Gastrocnemius medialis (tissue), 4 donors: ENCODE measurements at places on chromosomes 13 and 19.

GRCh38 chr13:110869231-110869804 lies 45.6 kb downstream of the ANKRD10 start:
- peak; percentile 67 for DNase-seq

- no peak for DNase-seq
These were observed 38.2 kb downstream of the MTMR6 start for GRCh38 chr13:25249001-25249543.

- DNase-seq: no peak
These were observed 28.4 kb downstream of the MBNL2 start for GRCh38 chr13:97250560-97250959.

GRCh38 chr19:47520839-47521238 lies 6.0 kb upstream of the NAPA start:
- no peak for DNase-seq

GRCh38 chr19:2612619-2613249 lies 89.8 kb downstream of the GNG7 start:
- no peak for DNase-seq

- DNase-seq: no peak
These were observed 54.5 kb downstream of the FNDC3A start for GRCh38 chr13:49030213-49030612.

GRCh38 chr19:51441410-51442390 lies 16.6 kb downstream of the SIGLEC8 start:
- no peak for DNase-seq

- peak; percentile 52 for DNase-seq
These were observed 736 bp upstream of the ZMYM5 start for GRCh38 chr13:19864024-19864745.

DNA sequence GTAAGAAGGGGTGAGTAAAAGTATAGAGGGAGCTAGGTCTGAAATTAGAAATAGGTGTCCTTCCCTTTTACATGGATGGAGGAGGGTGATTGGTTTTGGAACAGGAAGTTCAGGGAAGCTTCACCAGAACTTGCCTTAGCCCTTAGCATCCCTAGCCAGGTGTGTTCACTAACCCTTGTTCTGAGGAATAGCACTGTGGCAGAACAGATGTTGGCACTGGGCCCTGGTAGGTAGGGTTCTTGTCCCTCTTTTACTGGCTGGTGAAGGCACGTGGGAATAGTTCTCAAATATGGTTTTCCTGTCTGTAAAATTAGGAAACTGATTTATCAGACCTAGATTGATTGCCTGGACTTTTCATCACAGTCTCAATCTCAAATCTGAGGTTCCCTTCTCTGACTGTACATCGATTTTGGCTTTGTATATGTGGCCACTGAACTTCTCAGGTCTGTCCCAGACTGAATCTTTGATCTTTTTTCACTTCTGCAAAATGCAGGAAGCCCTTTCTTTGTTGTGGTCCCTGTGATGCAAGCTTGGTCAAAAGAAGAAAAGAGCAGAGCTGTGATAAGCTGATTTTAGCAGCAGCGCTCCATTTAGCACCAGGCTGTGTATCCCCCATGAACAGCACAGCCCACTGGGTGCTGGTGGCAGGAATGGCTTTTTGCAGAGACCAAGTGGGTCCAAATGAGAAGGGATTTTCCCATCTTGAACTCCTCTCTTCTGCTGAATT lies 86.2 kb upstream of the HTR2A start:
- DNase-seq: no peak

DNA sequence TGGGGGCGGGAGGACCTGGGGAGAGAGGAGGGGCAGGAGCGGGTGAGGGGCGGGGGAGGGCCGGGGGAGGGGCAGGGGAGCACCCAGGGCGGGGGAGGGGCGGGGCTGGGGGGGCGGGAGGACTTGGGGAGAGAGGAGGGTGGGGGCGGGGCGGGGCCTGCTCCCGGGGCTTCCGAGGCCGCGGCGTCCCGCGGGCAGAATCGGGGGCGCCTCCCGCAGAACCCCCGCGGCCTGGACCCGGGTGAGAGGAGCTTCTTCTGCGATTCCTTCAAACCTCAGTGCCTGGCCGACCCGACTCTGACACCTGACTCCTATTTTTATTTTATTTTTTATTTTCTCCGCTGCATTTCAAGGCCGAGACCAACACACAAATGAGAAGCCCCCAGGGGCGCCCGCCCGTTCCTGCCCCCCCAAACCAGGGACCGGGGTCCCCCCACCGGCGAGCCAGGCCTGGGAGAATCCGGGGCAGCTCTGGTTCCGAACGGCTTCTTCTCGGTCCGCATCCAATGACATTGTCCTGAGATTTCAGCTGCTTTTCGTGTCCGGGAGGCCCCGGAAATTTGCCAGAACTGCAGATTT lies 470 bp upstream of the GRTP1 start:
- DNase-seq: no peak

DNA sequence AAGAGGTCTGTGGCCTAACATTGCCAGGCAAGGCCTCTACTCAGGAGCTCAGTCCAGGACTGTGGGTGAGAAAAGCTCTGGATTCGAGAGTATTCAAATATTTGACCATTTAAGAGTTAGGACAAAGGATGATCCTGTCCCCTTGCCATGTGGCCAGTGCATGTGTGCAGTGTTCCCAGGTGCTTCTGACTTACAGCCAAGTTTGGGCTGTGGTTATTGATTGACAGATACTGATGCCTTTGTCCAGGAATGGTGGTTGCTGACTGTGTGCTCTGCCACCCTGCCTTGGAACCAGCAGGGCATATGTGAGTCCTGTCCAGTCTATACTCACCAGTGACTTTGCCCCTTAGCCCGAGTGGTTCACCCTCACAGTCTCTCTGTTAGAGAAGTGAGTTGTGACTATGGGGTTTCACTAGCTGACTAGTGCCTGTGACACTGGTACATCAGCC lies 51.9 kb downstream of the GARRE1 start:
- DNase-seq: peak; percentile 26

DNA sequence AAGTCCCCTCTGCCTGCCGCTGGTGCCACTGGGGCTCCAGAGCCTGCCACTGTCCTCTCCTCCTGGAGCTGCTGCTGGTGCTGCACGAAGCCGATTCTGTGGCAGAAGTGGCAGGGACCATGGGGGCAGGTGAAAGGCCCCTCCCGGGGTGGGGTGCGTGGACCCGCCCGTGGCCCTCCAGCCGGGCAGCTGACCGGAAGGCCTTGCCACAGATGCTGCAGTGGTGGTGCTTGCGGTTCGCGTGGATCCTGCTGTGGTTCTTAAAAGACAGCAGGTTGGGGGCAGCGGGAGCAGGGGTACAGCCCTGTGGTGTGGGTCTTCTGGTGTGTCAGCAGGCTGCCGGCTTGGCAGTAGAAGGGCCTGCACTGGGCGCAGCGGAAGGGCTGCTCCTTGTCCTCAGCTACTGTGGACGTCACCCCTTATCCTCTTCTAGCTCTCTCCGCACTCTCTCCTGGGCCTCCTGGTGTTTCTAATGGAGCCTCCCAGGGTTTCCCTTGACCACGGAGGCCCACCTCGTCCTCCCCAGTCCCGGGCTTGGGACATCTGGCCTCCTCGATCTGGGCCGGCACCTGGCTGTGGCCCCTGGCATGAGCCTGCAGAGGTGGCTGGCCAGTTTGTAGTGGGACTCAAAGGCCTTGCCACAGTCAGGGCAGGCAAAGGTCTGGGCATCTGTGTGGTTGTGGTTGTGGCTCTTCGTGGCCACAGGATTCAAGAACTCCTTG lies 380.4 kb downstream of the OLFM4 start:
- DNase-seq: no peak

DNA sequence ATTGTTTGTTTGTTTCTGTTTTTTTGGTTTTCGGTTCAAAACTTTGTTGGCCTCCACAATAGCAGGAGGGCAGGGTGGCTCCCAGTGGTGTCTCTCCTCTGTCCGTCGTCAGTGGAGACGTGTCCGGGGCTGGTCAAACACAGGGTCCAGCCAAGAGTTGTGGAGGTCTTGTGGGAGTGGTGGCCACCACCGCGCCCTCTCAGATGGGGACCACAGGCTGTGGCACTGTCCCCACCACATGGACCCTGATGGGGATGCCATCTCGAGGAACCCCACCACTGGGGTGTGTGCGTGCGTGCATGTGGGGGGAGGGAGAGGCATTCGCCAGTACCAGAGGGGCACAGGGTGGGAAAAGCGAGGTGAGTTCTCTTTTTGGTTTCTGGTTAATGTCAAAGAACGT lies 13.8 kb downstream of the ZNF574 start:
- no peak for DNase-seq

GRCh38 chr19:7959211-7959610 lies 15.7 kb upstream of the TIMM44 start:
- no peak for DNase-seq

- DNase-seq: no peak
These were observed 18.8 kb upstream of the TNFRSF19 start for GRCh38 chr13:23551213-23552008.

DNA sequence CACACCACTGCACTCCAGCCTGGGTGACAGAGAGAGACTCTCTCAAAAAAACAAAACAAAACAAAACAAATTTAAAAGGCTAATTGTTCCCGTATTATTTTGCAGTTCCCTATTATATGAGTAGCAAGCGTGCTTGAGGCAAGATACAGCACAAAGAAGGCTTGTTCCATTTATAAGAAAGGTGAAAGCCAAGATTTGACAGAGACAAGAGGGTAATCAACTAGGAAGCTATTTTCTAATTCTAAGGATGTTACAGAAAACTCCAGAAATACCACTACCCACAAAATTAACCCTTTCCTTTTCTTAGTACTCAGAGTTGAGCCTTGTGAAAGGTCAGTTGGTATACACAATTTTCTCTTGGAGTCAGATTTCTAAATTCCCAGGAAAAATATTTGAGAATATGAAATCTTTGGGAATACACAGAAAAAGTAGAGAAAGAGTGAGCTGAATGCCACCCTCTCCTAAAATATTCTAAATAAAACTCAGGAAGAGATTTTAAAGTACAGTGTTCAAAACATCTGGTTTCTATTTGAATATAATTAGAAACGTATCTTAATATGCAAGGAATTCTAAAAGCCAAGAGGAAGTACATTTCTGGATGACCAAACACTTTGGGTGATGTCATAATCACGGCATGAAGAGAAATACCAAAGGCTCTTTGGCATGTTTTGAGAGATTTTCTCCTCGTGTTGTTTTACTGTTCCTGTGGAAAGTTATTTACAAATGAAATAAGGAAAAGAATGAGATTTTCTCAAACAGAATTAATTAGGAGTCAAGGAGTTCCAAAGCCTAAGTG lies 63.0 kb upstream of the FLT1 start:
- DNase-seq: no peak

DNA sequence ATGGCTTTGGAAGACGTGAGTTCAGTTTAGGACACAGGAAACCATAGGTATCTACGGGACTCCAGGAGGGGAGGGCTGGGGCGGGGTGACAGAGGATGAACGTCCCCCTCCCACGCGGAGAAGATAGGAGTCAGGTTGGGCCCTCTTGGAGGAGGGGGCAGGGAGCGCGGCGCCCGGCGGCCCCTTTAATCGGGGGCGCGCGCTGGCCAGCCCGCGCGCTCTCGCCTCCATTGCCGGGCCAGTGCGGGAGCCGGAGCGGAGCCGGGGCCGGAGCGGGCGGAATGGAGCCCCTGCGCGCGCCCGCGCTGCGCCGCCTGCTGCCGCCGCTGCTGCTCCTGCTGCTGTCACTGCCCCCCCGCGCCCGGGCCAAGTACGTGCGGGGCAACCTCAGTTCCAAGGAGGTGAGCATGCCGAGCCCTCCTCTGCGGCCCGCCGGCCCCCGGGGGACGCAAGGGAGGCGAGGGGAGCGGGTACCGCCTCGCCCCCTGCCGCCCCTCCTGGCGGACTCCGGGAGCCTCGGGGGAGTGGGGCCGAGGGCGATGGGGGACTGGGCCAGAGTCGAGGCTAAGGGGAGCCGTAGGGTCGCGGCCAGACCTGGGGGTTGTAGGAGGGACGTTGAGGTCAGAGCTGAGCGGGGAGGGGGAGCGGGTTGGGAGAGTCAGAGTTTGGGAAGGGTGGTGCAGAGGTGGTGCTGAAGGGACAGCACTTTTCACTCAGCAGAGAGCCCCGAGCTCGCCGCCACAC lies at the start of gene TMEM145:
Gene TMEM145 (plus strand): TSS at position 214 of the 744 bp plus-strand sequence. CDS start 68 bp downstream, at position 282.
- no peak for DNase-seq

GRCh38 chr19:43639519-43640423 lies at the start of gene CADM4:
TSS of gene CADM4 (minus strand) at chr19:43639850. CDS start at chr19:43639790, 60 bp downstream.
- no peak for DNase-seq

GRCh38 chr19:17296273-17296672 lies 7.0 kb downstream of the ABHD8 start:
- no peak for DNase-seq

GRCh38 chr19:955803-956765 lies 28.1 kb upstream of the WDR18 start:
- no peak for DNase-seq

DNA sequence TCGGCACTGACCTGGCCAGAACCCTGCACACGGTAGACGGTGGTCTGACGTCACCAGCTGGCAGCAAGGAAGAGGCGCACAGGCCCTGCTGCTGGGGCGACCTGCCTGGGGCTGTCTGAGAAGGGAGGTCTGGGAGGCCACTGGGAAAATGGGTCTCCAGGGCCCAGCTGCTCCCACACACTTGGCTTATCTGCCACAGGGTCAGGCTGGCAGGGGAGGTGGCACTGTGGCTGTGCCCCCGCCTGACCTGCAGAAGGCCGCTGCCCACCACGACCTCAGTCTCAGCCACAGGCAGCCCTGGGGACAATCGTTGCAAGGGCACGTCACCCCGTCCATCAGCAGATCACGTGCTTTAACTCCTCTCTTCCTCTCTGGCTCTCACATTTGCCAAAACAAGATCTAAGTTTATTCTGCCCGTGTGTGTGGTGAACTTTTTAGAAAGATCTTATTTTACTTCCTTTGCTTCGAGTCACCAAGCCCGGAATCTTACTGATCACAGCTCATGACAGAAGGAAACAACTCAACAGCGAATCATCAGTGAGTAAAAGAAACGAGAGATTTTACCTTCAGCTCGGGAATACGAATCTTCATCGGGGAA lies 45.2 kb upstream of the RANBP3 start:
- no peak for DNase-seq

DNA sequence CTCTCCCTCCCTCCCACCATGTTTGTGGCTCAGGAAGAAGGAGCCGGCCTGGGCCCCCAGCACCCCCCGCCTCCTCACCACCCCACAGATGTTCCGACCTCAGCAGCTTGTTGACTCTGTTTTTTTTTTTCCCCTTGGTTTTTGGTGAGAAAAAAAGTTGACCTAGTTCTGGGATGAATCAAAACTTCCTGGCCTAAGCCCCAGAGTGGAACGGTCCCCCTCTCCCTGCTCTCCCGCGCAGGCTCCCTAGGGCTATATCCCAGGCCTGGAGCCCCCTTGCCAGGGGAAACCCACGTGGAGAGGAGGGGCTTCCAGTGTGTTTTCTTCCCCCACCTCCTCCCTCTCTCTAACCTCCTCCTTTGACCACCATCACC lies 4.0 kb downstream of the COL5A3 start:
- DNase-seq: peak; percentile 36

- no peak for DNase-seq
These were observed 43.0 kb downstream of the ZAR1L start for GRCh38 chr13:32272021-32272683.

- no peak for DNase-seq
These were observed 52.5 kb upstream of the DOCK9 start for GRCh38 chr13:99030326-99030725.
